Aorta (tissue), 5 donors: ENCODE measurements at places on chromosomes 4 and X.

- H3K27ac ChIP-seq = no peak overlapping the region
- no peak for DNase-seq
- H3K36me3 ChIP-seq = no peaks in the 10 kb centered on the region
- H3K27me3 ChIP-seq = no peaks in the 10 kb centered on the region
- no peak overlapping the region for H3K4me3 ChIP-seq
Observed at GRCh38 chrX:53294024-53294648, 12.8 kb upstream of the IQSEC2 start.

DNA sequence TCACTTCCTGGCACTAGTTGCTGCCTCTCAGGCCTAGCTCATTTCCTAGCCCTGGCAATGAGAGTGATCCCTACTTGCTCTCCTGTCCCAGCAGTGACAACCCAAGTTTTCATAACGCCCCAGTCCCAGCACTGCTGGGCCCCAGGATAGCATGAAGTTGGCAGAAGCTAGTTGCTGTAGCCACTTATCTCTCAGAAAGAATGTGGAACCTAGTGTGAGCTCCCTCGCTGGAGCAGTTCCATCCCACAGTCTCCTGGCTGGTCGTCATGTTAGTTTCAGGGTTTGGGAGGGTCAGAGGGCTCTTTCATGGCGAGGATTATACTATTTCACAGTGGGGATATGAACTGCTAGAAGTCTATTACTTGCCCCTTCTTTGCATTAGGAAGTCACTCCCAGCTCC, 5.1 kb downstream of the PF4 start:
- no peak for DNase-seq
- H3K27me3 ChIP-seq = no peaks in the 10 kb centered on the region
- H3K27ac ChIP-seq = no peak overlapping the region
- H3K36me3 ChIP-seq = no peaks in the 10 kb centered on the region

DNA sequence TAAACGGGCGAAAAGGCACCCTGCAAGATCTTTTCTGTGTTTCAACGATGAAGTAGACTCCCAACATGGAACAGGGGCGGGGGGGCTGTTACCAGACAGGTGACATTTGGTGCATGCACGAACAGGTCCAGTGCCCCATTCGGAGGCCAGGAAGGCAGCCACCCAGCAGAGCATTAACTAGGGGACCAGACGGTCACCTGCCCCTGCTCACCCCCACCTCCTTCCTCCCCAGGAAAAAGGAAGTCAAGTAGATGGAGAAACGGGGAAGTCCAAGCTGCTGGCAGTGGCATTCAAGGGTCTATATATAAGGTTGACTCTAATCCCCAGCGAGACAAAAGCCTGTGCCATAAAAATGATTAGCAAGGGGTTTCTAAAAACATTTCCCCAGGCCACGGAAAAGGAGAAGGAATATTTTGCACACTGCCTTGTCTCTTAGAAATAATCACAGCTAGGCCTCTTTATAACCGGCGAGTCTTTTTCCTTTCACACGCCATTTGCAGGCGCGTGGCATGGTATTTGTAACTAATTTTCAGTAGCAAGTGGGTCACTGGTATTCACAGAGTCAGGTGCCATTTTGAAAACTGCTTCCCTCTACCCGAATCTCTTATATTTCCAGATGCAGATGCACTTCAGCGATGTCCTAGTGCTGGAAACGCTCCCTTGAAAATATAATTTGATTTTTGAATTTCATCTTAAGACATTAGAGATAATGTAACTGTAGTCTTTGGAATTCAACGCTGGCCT, 1.2 kb upstream of the TMSB4X start:
- H3K27ac ChIP-seq = no peak overlapping the region
- H3K36me3 ChIP-seq = no peaks in the 10 kb centered on the region
- no peak for DNase-seq
- no peaks in the 10 kb centered on the region for H3K4me1 ChIP-seq

DNA sequence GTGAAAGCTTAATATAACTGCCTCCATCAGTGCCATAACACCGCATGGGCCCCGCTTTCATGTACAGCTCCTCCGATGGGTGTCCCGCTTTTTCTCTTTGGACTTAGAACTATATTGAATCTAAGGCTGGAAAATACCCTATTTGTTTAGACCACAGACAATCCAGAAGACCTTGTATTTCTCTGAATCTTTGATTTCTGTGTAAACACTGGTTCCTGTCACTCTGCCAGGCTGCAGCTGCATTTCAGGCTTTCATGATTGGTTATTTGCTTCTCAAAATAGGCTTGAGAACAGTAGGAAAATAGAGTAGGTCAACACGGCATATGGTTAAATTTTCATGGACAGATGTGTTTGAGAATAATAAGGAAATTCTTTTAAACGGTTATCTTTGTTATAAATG, 80.0 kb downstream of the NWD2 start:
- DNase-seq = no peak
- no peak overlapping the region for H3K27ac ChIP-seq
- H3K4me3 ChIP-seq = no peak overlapping the region
- no peaks in the 10 kb centered on the region for H3K36me3 ChIP-seq
- H3K4me1 ChIP-seq = no peaks in the 10 kb centered on the region

DNA sequence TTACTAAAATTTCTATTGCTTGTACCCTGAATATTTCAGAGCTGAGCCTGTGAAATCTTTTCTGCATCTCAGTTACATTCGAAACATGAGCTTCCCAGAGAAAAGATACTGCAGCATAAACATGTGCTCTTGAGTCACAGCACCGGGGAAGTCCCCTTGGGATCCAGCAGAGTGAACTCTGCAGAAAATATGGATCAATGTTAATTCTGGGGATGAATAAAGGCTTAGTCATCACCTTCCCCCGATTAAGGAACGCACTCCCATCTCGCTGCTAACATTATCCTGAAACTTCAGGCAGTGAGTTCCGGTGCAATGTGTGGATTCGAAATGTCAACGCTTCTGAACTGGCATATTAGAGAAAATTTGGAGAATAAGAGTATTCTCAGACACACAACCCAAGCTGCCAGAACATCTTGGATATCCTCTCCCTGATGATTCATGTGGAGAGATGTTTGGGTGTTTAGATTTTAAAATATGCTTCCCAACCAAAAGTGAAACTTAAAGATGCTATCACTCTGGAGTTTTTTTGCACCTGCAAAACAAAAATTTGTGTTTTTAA, 90.8 kb downstream of the IRF2 start:
- no peaks in the 10 kb centered on the region for H3K36me3 ChIP-seq
- peak overlapping the region; percentile 29 for H3K4me3 ChIP-seq
- peak overlapping the region; percentile 69 for H3K27ac ChIP-seq

GRCh38 chr4:10075953-10076391, 40.6 kb downstream of the WDR1 start:
- no peaks in the 10 kb centered on the region for H3K4me1 ChIP-seq
- H3K27me3 ChIP-seq = no peaks in the 10 kb centered on the region
- H3K4me3 ChIP-seq = no peak overlapping the region

GRCh38 chrX:130336531-130336930, 3.2 kb upstream of the SLC25A14 start:
- no peak overlapping the region for H3K4me3 ChIP-seq
- H3K27ac ChIP-seq = no peak overlapping the region
- no peaks in the 10 kb centered on the region for H3K4me1 ChIP-seq
- H3K27me3 ChIP-seq = no peaks in the 10 kb centered on the region
- no peak for DNase-seq

DNA sequence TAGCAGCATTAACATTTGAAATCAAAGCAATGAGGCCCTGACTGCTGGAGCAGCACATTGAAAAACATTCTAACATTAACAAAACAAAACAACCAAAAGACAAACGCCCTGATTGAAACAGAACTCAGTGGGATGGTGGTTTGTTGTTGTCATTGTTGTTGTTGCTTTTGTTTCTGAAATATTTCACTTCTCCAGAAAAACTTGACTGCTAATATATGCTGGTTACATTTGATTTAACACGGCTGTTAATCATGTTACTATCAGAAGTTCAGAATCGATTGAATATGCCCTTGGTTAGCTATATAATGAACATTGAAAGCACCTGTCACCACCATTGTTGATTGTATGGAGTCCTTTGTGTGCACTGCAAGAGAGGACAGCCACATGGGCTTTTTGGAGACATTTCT, 790.4 kb upstream of the GALNTL6 start:
- DNase-seq = no peak
- H3K4me3 ChIP-seq = no peak overlapping the region
- H3K36me3 ChIP-seq = no peaks in the 10 kb centered on the region
- no peak overlapping the region for H3K27ac ChIP-seq
- no peaks in the 10 kb centered on the region for H3K4me1 ChIP-seq
- H3K27me3 ChIP-seq = no peaks in the 10 kb centered on the region

DNA sequence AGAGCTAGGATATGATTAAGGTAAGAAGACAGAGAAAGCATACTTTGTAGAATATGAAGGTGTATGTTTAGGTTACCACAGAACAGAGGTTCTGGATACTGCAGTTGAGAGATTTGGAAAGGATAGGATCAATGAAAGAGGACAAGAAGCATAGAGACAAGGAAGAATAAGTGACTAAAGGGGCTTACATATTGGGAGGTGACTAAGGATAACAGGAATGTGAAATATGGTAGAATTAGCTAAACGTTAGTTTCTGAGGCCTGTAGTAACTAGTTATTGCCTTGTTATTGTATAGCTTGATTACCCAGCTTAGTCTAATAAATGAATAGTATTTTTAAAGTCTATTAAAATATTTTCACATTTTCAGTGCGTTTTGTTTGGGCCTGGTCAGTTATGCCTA, 38.2 kb downstream of the CENPI start:
- H3K27ac ChIP-seq = no peak overlapping the region
- no peaks in the 10 kb centered on the region for H3K27me3 ChIP-seq
- H3K36me3 ChIP-seq = no peaks in the 10 kb centered on the region
